GM04504 (cell line): ENCODE measurements at places on chromosomes 1 and 21.

GRCh38 chr1:22105611-22106207, 37.2 kb downstream of the WNT4 start:
- DNase-seq = peak; percentile 15

- DNase-seq = no peak
Measured at GRCh38 chr1:93905051-93905450, 4.2 kb downstream of the GCLM start.

- no peak for DNase-seq
Measured at GRCh38 chr1:151035167-151035566, 1.2 kb upstream of the BNIPL start.

GRCh38 chr1:36927826-36928225, 106.5 kb downstream of the GRIK3 start:
- DNase-seq = no peak
